Jurkat, Clone E6-1 (cell line): ENCODE measurements at places on chromosomes 16 and 17.

- peak; percentile 38 for DNase-seq
These were observed 1.5 kb downstream of the PHLPP2 start for GRCh38 chr16:71722801-71723536.

DNA sequence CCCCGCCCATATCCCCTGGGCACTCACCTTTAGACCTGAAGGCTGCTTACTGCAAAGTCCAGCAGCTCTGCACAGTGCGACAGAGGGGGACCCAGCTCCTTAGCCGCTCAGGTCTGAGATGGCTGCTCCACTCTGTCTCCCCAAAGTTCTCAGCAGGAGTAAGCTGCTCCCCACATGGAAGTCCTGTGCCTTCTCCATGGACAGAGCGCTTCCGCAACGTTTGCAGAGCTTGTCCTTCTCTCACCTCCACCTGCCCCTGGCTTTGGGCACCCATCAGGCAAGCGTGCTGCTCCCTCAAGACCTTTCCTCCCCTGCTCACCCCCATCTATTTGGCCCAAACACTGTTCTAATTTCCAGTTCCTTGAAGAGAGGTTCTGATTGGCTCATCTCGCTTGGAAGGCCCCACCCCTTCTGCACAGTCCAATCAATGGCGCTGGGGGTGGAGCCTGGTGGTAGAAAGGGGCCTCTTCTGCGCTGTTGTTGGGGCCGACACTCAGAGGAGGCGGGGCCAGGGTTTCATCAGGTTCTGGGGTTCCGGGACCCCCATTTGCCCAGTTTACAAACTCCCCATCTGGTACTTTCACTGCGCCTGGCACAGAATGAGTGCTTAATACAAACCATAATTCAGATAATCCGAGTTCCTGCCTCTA lies 137.2 kb downstream of the CYLD start:
- no peak for DNase-seq

- no peak for DNase-seq
These were observed 32.7 kb downstream of the ZNF750 start for GRCh38 chr17:82807101-82807500.

- no peak for DNase-seq
These were observed 90.8 kb downstream of the STX8 start for GRCh38 chr17:9484789-9485188.

- no peak for DNase-seq
These were observed 18.5 kb upstream of the SPNS2 start for GRCh38 chr17:4479982-4480751.

DNA sequence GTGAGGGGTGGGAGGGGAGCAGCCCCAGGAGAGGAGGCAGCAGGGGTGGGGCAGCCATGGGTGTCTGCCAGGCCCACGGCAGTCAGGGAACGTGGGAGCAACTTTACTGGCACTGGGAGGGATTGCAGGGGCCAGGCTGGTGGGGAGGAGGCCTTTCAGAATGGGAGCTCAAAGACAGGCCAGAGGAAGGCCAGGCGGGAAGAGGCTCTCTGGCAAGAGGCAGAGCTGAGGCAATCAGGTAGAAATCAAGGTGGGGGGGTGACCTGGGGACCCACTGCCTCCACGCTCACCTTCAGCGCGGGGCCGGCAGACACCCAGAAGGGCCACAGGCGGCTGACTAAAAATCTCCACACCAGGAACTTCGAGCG lies 11.9 kb upstream of the GSE1 start:
- DNase-seq = no peak

GRCh38 chr17:14261406-14261805 lies 24.7 kb upstream of the CDRT15 start:
- no peak for DNase-seq

GRCh38 chr17:22277595-22277994 lies 585.3 kb downstream of the KCNJ18 start:
- no peak for DNase-seq

- no peak for DNase-seq
These were observed 78.5 kb upstream of the CLEC3A start for GRCh38 chr16:77943801-77944200.

DNA sequence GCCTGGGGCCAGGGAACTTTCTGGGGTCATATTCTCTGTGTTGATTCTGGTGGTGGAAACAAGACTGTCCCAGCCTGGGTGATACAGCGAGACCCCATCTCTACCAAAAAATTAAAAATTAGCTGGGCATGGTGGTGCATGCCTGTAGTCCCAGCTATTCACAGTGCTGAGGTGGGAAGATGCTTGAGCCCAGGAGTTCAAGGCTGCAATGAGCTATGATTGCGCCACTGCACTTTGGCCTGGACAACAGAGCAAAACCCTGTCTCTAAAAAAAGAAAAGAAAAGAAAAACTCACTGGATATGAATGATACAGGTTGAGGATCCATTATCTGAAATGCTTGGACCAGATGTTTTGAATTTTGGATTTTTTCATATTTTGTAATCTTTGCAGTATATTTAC lies 13.6 kb downstream of the SCGB1C2 start:
- DNase-seq = no peak

DNA sequence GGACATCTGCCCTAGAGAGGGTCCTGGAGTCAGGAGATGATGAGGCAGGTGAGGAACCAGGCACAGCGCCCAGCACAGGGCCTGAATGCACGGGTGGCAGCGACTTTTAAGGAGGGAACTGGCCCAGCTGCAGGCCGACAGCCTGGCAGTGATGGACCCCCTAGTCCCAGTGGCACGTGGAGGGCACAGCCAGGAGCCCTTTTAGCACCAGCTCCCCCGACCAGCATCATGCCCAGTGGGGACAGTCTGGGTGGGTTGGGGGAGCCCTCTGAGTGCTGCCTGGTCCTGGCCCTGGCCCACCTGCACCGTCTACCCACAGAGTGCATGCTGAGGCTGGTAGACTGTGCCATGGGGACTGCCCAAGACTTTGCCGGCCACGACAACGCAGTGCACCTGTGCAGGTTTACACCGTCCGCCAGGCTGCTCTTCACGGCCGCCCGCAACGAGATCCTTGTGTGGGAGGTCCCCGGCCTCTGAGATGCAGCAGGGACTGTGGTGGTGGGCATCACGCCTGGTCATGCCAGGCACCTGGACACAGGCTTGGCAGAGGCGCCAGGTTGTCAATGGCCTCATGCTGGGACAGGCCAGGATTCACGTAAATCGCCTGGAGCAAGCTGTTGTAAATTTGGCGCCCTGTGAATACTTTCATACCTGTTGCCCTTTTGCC lies 686 bp upstream of the RHOT2 start:
- DNase-seq = no peak

DNA sequence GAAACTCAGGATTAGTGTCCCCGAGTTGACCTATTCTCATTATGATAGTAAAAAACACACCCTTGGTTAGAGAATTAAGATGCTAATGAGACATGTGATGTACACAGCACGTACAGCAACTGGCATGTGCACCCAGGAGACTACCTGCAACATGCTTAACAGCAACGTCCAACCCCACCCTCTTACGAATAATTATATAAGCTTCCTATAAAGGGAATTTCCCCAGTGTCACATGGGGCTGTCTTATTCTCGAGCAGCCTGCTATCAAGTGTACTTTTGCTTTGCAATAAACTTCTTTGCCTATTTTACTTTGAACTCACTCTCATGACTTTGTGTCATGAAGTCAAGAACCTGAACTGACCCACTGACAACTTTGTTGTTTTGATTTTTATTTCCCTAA lies 62.4 kb upstream of the PMFBP1 start:
- DNase-seq = no peak

GRCh38 chr17:66339561-66339960 lies 37.1 kb downstream of the PRKCA start:
- DNase-seq = peak; percentile 32

DNA sequence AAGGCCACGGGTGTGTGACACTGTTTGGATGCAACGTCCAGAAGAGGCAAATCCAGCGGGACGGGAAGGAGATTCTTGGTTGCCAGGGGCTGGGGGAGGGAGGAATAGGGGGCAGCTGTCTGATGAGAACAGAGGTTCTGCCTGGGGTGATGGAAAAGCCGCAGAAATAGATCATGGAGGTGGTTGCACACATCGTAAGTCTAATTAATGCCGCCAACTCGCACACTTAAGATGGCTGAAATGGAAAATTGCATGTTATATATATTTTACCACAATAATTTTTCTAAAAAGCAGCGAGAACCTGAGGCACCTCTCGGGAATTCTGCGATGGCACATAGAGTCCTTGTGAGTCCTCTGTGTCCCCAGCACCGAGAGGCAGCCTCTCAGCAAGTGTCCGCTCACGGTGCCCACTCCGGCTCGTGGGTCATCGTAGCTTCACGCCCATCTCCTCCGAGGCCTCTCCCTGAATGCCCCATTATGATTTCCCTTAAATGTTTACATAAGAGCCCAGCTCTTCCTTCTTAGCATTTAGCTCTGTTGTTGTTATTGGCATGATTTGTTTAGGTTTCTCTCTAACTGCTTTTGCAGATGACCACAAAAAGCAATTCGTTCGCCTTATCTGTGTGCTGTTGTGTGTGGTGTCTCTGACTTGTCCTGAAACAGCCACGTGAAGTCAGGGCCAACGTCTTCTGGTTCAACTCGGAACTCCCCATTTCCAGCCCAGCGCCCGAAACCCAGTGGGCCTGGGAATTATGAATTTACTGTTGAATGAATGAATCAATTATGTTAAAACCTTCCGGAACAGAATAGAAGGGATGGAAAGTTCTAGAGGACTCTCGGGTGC lies 7.7 kb downstream of the WFDC1 start:
- DNase-seq = no peak

DNA sequence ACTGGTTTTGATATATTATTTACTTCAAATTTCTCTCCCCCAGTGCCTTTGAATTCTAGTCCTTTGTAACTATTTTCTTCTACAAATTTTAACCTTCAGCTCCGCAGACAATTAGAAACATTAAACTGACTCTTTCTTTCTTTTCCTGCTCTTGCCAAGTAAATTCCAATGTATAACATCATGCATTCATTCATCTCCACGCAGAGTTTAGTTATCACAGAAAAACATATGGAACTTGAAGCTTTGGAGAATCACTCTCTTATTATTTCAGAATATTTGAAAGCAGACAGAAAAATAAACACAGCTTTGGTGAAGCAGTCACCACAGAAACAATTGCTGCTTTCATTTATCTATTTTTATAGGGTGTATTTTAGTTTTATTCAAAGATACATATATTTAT lies 778.7 kb upstream of the CDH8 start:
- no peak for DNase-seq

- DNase-seq = no peak
These were observed 35.4 kb upstream of the ADORA2B start for GRCh38 chr17:15909481-15909991.

DNA sequence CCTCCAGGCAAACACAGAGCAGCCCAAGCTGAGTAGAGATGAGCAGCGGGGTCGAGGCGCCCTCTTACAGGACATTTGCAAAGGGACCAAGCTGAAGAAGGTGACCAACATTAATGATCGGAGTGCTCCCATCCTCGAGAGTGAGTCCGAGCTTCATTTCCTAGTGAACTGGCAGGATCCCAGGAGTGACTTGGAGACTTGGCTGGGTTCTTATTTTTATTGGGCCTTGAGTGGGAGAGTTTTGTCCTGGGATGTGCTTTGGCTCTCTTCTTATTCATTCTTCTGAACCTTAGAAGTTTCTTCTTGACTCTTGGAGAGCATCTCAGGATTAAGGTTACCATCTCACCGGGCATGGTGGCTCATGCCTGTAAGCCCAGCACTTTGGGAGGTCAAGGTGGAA lies 27.2 kb upstream of the CDC6 start:
- DNase-seq = no peak

- no peak for DNase-seq
These were observed 10.8 kb downstream of the CASKIN2 start for GRCh38 chr17:75504347-75505151.

GRCh38 chr17:5077781-5078105 lies 524 bp upstream of the ZFP3 start:
- DNase-seq = no peak

GRCh38 chr16:59067205-59067604 lies 333.1 kb upstream of the GOT2 start:
- no peak for DNase-seq

DNA sequence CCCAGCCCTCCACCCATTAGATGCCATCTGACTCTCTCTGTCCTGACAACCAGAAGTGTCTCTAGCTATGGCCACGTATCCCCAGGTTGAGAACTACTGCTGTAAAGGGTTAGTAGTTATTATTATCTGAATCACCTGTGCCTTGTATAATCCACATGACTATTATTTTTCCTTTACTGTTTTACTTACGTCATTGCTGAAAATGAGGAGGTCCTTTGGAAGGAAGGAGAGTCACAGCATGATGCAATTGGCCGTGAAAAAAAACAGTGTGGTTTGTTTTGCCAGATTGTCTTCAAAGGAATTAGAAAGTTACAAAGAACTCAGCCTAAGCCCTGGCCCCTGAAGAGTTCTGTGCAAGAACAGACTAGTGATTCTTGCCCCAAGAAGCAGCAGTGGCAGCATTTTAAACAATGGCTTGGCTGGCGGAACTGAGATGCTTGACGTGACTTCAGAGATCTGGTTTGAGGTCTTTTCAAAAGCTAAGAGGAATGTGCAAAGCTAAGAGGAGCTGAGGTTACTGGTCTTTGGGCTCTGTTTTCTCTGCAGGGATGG lies 413.3 kb upstream of the EEF2KMT start:
- no peak for DNase-seq

GRCh38 chr17:16912021-16912962 lies 59.6 kb downstream of the TNFRSF13B start:
- no peak for DNase-seq

- DNase-seq = no peak
These were observed 121.3 kb upstream of the CACNG5 start for GRCh38 chr17:66713533-66714042.

DNA sequence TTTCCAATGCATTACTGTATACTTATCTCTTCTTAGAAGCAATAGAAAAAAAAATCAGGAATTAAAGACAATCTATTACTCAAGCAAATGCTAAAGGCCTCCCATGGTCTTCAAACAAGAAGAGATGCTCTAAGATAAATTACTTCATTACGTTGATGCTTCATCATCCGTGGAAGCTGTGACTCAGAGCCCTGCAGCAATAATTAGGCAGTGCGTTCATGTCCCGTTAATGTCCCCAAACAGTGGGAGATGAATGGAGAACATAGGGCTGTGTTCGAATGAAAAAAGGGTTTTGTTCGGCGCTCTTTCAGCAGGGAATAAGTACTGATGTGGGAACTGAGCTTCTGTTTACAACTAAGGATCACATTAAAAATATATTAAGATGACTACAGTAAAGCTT lies 15.9 kb upstream of the PDXDC1 start:
- no peak for DNase-seq

DNA sequence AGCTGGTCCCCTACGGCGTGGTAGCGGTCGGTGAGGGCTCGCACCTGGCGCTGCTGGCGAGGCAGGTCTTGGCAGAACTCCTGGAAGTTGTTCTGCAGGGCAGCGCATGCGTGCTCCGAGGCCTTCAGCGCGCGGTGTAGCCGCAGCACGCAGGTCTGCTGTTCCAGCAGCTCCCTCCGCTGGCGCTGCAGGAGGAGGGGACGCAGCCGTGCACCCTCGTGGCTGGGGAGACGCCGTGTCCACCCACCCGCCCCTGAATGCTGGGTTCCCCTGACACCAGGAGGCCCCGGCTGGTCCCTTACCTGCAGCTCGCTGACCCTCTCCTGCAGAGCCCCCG lies 12.2 kb downstream of the EVPL start:
- no peak for DNase-seq
